ENCODE measurements at places on chromosomes 7 and 10.
A peak's percentile ranks its signal among the peaks of the same experiment; 100 is the strongest.

- no peak for DNase-seq
- H3K36me3 ChIP-seq: no peaks in the 10 kb centered on the region
- H3K27me3 ChIP-seq: no peaks in the 10 kb centered on the region
These were observed 81.0 kb downstream of the SAMD9 start for GRCh38 chr7:93036807-93037206.

GRCh38 chr7:26091933-26092332 lies 60.1 kb upstream of the NFE2L3 start:
- no peak for DNase-seq
- H3K4me3 ChIP-seq: no peak overlapping the region
- peak overlapping the region; percentile 28 for H3K27ac ChIP-seq
- no peaks in the 10 kb centered on the region for H3K27me3 ChIP-seq
- H3K4me1 ChIP-seq: peaks cover 28% of the 10 kb centered on the region

DNA sequence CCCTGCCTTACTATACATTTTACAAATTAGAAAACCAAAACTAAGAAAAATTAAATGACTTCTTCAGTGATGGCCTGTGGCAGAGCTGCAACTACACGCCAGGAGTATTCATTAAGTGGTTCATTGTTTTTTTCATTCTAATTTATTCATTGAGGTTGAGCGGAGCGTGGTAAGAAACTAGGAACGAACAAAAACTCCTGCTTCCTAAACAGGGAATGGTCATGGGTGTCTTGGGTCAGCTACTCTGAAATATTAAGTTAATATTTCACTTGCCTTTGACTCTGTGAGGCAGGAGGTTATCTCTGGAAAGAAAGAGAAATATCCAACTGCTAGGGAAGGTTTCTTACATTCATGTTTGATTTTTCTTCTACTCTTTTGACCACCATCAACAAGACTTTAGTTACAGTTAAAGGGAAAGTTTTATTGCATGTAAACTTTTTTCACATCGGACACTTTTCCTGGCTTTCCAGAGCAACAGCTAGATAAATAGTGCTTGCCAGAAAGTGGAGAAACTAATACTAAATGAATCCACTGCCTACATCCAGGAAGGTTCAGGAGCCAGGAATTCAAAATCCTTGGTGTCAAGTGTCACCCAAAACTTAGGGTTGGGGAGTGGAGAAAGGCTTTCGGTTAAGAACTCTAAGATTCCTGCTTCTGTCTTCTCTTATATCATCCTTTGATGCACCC lies 896 bp upstream of the GNG11 start:
- no peak overlapping the region for H3K27ac ChIP-seq
- H3K4me1 ChIP-seq: peaks cover 12% of the 10 kb centered on the region
- no peaks in the 10 kb centered on the region for H3K27me3 ChIP-seq

DNA sequence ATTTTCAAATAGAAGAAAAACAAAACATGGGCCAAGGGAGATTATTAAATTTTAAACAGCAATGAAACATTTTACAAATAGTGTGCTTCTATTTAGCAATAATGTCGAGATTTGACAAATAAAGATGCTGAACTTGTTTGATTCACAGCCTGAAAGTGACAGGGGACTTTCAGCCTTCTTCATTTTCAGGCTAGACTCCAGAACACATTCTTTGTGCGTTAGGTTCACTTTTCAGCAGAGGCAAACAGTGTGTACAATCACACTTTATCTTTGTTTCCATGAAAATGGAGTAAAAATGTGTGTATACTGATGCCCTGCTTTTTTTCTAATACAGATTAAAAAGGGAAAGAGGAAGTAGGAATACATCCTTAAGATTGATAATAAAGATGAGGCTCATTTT lies 35.6 kb downstream of the FAM171A1 start:
- no peaks in the 10 kb centered on the region for H3K27me3 ChIP-seq
- no peaks in the 10 kb centered on the region for H3K36me3 ChIP-seq
- no peak overlapping the region for H3K4me3 ChIP-seq
- no peak overlapping the region for H3K27ac ChIP-seq
- DNase-seq: no peak

- H3K4me3 ChIP-seq: no peak overlapping the region
- H3K4me1 ChIP-seq: peaks cover 6% of the 10 kb centered on the region
- no peaks in the 10 kb centered on the region for H3K27me3 ChIP-seq
- no peaks in the 10 kb centered on the region for H3K36me3 ChIP-seq
- H3K27ac ChIP-seq: no peak overlapping the region
These were observed 48.5 kb downstream of the SMKR1 start for GRCh38 chr7:129550693-129551360.

DNA sequence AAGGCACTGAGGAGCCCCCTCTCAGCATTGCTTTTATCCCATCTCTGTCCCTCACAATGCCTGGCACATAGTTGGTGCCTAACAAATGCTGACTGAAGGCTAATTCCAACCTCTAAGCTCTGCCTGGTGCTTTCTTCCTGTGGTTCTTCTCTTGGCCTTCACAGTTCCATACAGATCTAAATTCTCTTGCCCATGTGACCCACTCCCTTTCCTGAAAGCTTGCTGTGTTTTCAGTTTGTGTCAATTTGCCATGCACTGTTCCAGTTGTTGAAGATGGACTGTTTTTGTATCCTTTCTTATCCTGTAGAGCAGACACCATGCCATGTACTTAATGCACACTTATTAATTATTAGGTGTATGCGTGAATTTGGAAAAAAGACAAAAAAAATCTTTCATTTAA lies 9.2 kb downstream of the TBXAS1 start:
- DNase-seq: no peak
- no peak overlapping the region for H3K4me3 ChIP-seq
- H3K27me3 ChIP-seq: no peaks in the 10 kb centered on the region
- no peaks in the 10 kb centered on the region for H3K36me3 ChIP-seq
- H3K27ac ChIP-seq: no peak overlapping the region

DNA sequence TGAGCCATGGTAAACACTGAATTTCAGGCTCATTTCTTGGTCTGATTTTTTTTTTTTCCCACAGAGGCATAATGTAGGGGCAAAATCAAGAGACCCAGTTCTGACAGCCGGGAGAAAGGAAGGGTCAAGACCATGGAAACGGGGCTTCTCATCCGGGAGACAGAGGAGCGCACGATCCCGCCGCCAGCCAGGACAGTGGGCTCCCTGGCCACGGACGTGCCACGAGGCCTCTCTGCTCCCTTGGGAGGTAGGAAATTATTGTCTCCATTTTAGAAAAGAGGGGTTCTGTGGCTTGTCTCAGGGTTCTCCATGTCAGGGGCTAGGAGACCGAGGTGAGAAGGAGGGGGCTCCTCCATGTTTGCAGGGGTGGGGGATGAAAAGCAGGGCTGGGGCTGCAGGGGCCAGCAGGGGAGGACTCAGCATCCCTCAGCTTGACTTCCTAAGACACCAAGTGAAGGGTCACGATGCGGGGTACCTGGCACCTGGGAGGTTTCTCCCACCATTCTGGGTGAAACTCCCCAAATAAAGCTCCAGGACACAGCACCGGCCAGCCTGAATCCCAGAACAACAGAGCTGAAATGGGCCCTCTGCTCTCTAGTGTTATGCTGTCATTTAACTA lies 37.6 kb downstream of the PPIF start:
- no peak overlapping the region for H3K27ac ChIP-seq
- H3K27me3 ChIP-seq: no peaks in the 10 kb centered on the region
- H3K4me3 ChIP-seq: no peak overlapping the region

DNA sequence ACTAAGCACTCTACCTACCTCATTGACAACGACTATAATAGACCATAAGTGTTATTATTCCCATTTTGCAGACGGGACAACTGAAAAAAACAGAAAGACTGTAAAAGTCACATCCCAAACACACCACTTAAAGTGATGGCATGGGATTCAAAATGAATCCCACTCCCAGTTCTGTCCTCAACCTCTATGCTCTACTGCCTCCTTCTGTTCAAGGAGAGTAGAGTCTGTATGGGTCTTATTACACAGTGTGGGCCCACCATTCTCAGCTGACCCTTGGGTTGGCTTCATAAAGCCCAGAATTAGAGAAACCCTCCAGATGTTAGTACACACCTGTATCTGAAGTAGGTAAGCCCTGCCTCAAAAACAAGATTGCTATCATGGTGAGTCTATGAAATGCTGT lies 102.2 kb downstream of the GRM8 start:
- no peaks in the 10 kb centered on the region for H3K36me3 ChIP-seq
- H3K27ac ChIP-seq: no peak overlapping the region
- no peaks in the 10 kb centered on the region for H3K27me3 ChIP-seq
- no peak for DNase-seq
- H3K4me1 ChIP-seq: no peaks in the 10 kb centered on the region

- H3K27me3 ChIP-seq: no peaks in the 10 kb centered on the region
- no peaks in the 10 kb centered on the region for H3K36me3 ChIP-seq
- no peaks in the 10 kb centered on the region for H3K4me1 ChIP-seq
- no peak overlapping the region for H3K4me3 ChIP-seq
These were observed 25.2 kb upstream of the BNIP3 start for GRCh38 chr10:132006966-132007365.

DNA sequence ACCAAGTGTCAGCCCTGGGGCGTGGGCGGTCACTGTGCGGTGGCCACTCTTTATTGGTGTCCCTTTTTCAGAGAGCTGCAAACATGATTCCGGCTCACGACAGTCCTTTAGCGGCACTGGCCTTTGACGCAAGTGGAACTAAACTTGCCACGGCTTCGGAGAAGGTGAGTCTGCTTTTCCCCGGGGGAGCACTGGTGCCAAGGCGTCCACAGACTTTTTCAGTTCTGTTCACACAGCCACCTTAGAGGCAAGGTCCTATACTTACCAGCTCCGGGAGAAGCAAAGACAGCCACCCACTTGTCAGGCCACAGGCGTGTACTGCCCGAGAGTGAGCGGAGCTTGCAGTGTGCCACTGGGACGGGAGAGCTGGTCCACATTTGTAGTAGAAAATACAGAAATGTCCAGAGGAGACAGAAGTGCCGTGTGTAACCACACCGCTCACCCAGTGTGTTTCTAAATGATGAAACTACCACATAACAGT lies 27.9 kb downstream of the WIPI2 start:
- no peak overlapping the region for H3K4me3 ChIP-seq
- H3K4me1 ChIP-seq: no peaks in the 10 kb centered on the region
- no peaks in the 10 kb centered on the region for H3K27me3 ChIP-seq
- DNase-seq: peak; percentile 21

GRCh38 chr7:153392726-153393125 lies 633.2 kb downstream of the ACTR3B start:
- no peak for DNase-seq
- no peaks in the 10 kb centered on the region for H3K36me3 ChIP-seq
- H3K27me3 ChIP-seq: no peaks in the 10 kb centered on the region
- no peak overlapping the region for H3K27ac ChIP-seq
- H3K4me1 ChIP-seq: no peaks in the 10 kb centered on the region

DNA sequence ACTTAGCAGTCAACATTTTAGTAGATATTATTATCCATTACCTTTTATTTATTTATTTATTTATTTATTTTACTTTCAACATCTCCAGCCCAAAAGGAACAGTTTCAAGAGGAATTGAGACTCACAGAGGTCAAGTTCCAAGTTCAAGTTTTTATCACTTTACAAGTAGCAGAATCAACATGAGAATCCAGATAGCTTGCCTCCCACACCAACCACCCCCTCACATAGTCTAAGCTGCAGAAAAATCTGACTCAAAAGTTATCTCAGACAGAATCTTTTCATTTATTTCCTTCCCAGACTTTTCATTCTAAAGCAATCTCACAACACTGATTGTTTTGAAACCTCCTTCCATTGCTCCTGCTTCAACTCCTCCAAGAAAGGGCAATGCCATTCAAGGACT lies 129.6 kb downstream of the GRM3 start:
- H3K27me3 ChIP-seq: no peaks in the 10 kb centered on the region
- H3K36me3 ChIP-seq: no peaks in the 10 kb centered on the region
- no peak overlapping the region for H3K27ac ChIP-seq
- DNase-seq: no peak
- H3K4me3 ChIP-seq: no peak overlapping the region
- no peaks in the 10 kb centered on the region for H3K4me1 ChIP-seq

GRCh38 chr10:5620223-5620721 lies 46.1 kb downstream of the ASB13 start:
- H3K4me1 ChIP-seq: peaks cover 14% of the 10 kb centered on the region
- H3K27me3 ChIP-seq: no peaks in the 10 kb centered on the region
- no peak overlapping the region for H3K27ac ChIP-seq
- no peak overlapping the region for H3K4me3 ChIP-seq
- no peak for DNase-seq

- H3K4me1 ChIP-seq: no peaks in the 10 kb centered on the region
- no peak for DNase-seq
- H3K36me3 ChIP-seq: no peaks in the 10 kb centered on the region
- H3K27ac ChIP-seq: no peak overlapping the region
These were observed 21.6 kb upstream of the GIMAP8 start for GRCh38 chr7:150428671-150429451.

GRCh38 chr7:41695661-41696322 lies 7.1 kb downstream of the INHBA start:
- H3K27me3 ChIP-seq: no peaks in the 10 kb centered on the region
- peaks cover 35% of the 10 kb centered on the region for H3K4me1 ChIP-seq
- no peak for DNase-seq
- H3K4me3 ChIP-seq: peak overlapping the region; percentile 43
- peaks cover 93% of the 10 kb centered on the region for H3K36me3 ChIP-seq

DNA sequence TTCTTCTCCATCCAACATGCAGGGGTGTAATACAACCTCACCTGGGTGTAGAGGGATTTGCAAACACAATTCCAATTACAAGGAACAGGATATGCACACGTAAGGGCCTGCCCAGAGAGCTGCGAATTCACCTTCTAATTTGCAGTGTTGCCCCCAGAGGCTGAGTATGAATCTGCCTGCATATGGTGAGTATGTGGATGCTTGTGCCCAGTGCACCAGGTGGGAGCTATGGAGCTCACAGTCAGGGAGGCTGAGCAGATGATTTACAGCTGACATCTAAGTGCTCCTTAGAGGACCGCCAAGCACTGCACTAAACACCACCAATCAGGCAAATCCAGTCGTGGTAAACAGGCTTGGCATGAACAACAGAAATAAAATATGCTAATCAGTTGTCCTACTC lies 132.0 kb downstream of the RELN start:
- H3K4me1 ChIP-seq: no peaks in the 10 kb centered on the region
- no peak overlapping the region for H3K27ac ChIP-seq
- DNase-seq: no peak
- no peak overlapping the region for H3K4me3 ChIP-seq

- H3K36me3 ChIP-seq: no peaks in the 10 kb centered on the region
- H3K27me3 ChIP-seq: peaks cover 3% of the 10 kb centered on the region
- no peak overlapping the region for H3K4me3 ChIP-seq
- no peak for DNase-seq
These were observed 497.3 kb downstream of the INHBA start for GRCh38 chr7:41205600-41205999.
